ENCODE measurements at places on chromosomes 5 and 9. TPM values are rescaled to one million over a fixed set of nuclear protein-coding genes. Genes with fewer than 3 reads are reported as not detected.

The SAXO1 gene
- 0.06 TPM for polyA plus RNA-seq

The KLF4 gene
- 100 TPM for polyA plus RNA-seq

- DNase-seq: no peak
- no peaks in the 10 kb centered on the region for H3K4me1 ChIP-seq
- H3K27me3 ChIP-seq: peaks cover 3% of the 10 kb centered on the region
Observed at GRCh38 chr5:133149345-133149744, 97.5 kb downstream of the HSPA4 start.

- no peak for DNase-seq
- H3K4me3 ChIP-seq: no peak overlapping the region
- no peaks in the 10 kb centered on the region for H3K36me3 ChIP-seq
- no peaks in the 10 kb centered on the region for H3K4me1 ChIP-seq
- H3K27me3 ChIP-seq: no peaks in the 10 kb centered on the region
Observed at GRCh38 chr9:3746296-3747275, 220.8 kb upstream of the RFX3 start.

DNA sequence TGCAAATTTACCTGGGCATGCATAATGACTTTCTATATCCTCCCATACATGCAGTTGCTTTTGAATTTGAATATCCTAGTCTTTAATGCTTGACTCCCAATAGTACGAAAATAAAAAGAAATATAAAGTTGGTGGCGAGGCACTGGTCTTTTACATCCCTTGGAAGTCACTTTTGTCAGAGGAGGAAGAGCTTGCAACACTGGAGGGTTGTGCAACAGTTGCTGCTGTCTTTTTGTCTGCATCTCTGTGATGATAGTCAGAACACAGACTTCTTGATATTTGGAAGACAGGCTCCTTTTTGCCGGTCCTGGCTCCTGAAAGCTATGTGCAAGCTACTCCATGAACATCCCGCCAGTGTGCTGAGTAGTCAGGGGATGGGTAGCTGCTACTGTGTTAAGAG, 16.8 kb upstream of the SGCD start:
- H3K4me3 ChIP-seq: no peak overlapping the region
- no peaks in the 10 kb centered on the region for H3K36me3 ChIP-seq
- DNase-seq: no peak
